CD4-positive, alpha-beta T cell treated with Interleukin-4 for 4 hours (primary cell): ENCODE measurements at places on chromosomes 11 and 22.

GRCh38 chr11:125945797-125946520 is at the start of gene VSIG10L2:
Gene VSIG10L2, plus strand, starts transcription at chr11:125946044. Its CDS starts 12 bp downstream, at chr11:125946056.
- DNase-seq = no peak

DNA sequence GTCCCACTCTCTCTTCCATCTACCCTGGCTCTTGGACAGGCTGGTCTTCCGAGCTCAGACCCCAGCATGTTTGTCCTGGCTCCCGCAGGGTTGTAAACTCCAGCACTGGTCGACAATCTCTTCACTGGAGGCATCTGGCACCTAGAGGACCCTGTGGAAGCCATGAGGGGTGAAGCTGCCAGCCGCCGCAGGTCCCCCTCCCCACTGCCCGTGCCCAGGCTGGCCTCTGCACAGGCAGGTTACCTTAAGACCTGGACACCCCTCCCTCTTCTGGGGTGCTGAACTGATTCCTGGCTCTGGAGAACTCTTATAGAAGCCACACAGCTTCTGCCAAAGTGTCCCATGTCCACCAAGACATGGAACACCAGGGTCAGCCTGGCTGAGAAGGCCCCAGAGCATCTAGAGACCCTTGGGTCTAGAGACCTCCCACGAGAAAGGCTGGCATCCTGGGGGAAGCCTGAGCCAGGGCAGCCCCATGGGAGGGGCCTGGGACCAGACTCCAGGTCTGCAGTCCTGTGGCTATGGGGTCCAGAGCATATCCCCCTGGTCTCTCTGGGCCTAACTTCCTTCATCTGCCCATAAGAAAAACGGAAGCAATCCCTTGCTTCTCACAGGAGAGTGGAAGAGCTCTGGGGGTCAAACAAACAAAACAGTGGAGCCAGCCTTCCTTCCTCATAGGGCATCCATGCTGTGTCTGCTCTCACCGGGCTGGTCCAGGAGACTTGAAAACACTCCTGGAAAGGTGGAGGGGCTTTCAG is 30.6 kb downstream of the LMO1 start:
- DNase-seq = no peak

- DNase-seq = no peak
Observed at GRCh38 chr22:36442506-36443197, 38.8 kb downstream of the TXN2 start.

DNA sequence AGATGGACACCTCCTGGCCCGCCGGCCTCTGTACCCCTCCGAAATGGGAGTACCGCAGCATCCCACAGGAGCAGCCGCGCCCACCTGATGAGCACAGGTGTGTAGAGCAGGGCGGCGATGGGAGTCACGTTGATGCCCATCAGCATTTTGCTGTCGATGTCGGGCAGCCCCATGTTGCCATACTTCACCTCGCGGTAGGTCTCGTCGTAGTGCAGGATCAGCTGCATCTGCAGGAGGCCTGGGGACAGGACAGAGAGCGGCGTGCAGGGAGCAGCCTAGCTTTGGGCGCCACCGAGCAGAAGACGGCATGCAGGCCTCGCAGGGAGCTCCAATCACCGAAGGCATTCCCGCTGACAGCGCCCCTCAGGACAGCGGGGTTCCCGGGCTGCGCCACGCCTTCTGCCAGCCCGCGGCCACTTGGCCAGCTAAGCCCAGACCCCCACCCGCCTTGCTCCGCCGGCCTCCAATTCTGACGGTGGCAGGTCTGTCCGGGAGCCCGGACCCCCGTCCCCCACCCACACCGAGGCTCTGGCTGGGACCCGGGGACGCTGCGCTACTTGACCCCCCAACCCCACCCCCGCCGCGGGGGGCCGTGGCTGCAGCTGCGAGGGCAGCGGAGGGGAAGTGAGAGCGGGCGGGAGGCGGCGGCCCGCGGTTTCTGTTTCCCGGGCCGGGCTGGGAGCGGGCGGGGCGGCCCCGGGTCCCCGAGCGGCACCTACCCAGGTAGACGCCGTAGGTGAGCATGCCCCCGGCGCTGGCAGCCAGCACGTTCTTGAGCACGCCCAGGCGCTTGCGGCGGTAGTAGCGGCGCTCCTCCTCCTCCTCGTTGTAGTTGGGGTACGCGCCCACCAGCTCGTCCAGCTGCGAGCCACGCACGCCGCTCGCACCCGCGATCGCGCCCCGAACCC is 705 bp downstream of the UNC93B1 start:
- DNase-seq = peak; percentile 54

DNA sequence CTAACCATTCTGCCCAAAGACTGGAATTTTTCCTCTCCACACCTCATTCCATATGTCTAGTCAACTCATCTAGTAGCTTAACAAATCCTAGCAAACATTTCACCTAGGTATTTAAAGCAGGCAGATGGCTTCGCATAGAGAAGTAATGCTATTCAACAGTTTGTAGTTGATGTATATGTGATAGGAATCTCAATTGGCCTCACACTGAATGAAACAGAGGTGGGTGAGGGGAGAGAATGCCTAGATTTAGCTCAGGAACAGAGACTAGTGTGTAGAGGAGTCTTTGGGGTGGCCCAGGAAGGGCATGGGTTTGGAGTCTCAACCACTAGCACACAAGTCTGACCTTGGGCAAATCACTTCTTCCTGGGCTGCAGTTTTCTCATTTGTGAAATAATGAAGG is 196.2 kb downstream of the MYO18B start:
- no peak for DNase-seq

DNA sequence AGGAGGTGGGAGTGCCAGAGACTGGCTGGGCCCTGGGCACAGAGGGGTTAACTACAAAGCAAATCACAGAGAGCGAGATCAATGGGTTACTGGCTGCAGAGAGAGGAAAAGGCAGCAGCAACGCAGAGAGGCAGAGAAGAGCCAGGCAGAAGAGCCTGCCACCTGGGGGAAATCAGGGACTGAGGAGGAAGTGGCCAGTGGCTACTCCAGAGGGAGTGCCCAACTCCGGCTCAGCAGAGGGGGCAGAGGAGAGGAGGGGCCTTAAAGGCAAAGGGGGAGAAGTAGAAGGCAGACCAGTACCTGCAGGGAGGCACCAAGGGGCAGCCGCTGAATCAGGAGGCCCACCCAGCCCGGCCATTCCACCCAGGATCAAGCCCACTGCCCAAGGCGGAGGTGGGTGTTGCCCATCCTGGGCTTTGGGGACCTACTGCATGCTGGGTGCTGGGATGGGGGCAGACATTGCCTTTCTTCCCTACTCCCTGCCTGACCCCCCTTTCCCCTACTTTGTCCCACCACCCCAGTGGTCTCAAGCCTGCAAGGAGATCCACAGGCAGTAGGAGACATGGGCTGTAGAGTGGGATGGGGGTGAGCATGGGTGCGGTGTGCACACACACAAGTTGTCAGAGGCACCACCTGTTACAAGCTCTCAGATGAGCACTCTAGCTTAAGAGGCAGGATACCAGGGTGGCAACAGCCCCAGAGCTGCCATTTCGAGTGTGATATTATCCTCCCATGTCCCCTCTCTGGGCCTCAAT is 926 bp upstream of the GALR3 start:
- DNase-seq = no peak

- DNase-seq = no peak
Observed at GRCh38 chr11:47152126-47152952, 24.3 kb downstream of the ARFGAP2 start.

DNA sequence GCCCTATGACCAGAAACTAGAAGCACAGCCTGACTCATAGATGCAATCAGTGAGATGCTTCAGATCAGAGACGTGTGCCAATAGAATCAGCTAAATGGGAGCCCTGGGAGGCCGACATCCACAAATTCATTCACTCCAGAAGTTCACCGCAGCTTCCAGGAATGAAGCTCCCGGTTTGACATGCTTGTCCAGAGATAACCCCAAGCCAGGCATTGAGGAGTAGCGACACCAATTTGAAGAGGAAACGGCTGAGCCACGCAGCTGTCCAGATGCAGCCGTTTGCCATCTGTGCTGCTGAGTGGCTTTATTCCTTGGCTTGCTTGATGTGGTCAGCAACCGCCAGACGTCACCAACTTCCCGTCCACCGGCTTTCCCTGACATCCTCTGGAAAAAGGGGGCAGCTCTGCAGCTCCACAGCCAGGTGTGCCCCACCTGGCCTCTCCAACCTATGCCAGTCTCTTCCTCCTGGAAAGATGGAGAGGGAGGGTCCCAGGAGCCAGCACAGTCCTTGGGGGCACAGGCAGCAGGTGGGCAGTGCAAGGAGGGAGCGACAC is 123.9 kb upstream of the OPCML start:
- DNase-seq = no peak

DNA sequence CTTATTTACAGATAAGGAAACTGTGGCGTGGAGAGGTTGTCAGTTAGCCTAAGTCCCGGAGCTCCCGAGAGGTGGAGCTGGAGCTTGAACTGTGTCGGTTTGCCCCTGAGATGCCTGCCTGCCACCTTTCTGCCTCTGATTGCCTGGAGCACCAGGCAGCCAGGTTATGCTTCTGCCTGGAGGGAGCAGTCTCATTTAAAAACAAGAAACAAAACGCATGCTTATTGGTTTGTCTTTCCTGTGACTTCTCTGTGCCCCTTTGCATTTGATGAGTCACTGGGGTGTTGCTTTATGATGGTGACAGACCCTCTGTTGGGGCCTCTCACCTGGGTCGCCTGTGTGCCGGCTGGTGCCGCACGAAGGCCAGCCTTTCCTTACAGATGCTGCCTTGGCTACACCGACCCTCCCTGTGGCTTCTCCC is 12.2 kb downstream of the AP2A2 start:
- no peak for DNase-seq

DNA sequence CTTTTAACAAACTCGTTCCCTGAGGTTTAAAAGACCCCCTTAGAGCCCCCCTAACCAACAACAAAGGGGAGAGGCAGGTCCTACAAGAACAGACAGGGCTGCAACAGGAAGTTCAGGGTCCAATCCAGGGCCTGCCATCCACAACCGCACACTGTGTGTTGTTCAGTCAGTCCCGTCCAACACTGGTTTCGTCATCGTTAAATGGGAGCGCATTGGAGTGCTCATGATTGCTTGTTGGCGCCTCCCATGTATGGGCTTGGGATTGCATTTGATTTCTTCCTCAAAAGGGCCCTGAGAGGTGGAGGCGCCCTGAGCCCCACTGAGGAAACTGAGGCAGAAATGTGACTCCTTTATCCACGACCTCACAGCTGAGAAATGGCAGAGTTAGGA is 174.1 kb downstream of the MN1 start:
- DNase-seq = no peak

DNA sequence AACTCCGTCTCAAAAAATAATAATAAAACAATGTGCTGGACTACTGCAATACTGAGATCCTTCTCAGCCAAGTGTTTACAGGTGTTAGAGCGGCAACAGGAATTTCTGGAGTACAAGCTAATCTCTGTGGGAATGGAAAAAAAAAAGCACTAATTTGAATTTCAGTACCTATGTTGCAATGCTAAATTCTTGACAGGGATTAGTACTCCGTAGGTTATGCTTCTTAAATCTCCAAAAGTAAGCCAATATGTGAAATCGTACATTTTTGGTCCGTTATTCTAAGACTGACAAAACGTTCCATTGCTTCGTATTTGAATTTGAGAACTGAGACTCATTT is 1.1 kb downstream of the ATL3 start:
- no peak for DNase-seq

- DNase-seq = no peak
Observed at GRCh38 chr11:86582898-86583297, 89.5 kb downstream of the ME3 start.

GRCh38 chr11:69172674-69173073 is 16.9 kb downstream of the SMIM38 start:
- DNase-seq = no peak

DNA sequence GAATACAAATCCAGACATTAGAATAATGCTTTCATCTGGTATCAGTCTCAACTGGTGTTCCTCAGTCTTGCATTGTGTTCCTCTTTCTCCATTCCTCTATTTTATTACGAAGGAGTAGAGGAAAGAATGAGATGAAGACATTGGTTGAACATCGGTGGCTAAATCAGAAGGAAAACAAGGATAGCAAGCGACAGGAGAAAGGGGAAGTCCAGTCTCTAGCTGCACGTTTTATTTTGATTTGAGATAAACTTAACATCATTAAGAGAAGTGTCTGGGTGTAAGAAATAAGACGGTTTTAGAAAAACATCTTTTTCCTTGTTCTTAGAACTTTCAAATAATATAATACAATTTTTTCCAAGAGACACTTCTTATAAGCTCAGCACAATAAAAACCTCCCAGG is 6.2 kb downstream of the SOX6 start:
- no peak for DNase-seq

- DNase-seq = no peak
Observed at GRCh38 chr11:24556693-24557092, 59.8 kb downstream of the LUZP2 start.

GRCh38 chr22:37457093-37457893 is 28.9 kb downstream of the MFNG start:
- DNase-seq = peak; percentile 63

DNA sequence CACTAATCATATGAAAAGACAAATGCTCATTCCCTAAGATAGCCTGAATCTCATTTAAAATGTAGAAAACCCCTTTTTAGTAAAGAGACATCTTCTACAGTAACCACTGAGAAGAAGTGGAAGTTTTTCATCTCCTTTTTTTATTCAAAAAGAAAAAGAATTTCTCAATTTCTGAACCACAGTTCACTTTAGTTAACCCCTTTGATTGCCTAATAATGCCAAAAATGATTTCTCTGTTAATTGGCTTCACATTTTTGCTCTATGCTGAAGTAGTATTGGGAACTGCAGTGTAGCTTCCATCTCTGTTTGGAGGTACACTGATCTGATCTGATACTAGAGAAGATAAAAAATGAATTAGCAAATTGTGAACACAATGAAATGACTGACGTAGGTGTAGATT is 58.3 kb downstream of the CD44 start:
- no peak for DNase-seq
